ENCODE measurements at places on chromosomes 2 and 18. TPM values are rescaled to one million over a fixed set of nuclear protein-coding genes. Genes with fewer than 3 reads are reported as not detected.

GRCh38 chr2:95121407-95122196, at the start of gene MRPS5:
Gene MRPS5, minus strand, starts transcription at chr2:95121808. Its CDS starts 17 bp downstream, at chr2:95121791.
- peak; percentile 65 for DNase-seq

GRCh38 chr2:44767691-44768090, 173.8 kb upstream of the SIX3 start:
- DNase-seq, result no peak

GRCh38 chr18:39480494-39481195, 1915.0 kb upstream of the CELF4 start:
- DNase-seq, result no peak

- peak; percentile 58 for DNase-seq
These were observed 31.8 kb downstream of the ARHGAP25 start for GRCh38 chr2:68766376-68766845.

DNA sequence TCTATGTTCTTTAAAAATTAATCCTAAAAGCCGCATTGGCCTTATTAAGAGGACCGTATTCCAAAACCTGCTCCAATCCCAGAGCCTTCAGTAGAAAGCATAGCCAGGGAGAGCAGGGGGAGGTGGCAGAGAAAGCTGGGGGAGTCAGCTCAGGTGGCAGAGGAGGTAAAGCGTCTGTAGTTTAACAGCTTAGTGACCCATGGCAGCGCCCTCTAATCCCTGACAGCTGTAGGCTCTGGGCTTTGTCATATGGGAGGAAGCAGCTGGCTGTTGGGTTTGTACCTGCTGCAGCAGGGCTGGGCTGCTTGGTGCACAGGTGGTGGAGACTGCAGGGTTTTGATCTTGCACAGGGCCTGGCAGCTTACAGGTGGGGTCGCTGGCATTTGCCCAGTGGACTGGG, 50.6 kb downstream of the THNSL2 start:
- DNase-seq, result no peak

DNA sequence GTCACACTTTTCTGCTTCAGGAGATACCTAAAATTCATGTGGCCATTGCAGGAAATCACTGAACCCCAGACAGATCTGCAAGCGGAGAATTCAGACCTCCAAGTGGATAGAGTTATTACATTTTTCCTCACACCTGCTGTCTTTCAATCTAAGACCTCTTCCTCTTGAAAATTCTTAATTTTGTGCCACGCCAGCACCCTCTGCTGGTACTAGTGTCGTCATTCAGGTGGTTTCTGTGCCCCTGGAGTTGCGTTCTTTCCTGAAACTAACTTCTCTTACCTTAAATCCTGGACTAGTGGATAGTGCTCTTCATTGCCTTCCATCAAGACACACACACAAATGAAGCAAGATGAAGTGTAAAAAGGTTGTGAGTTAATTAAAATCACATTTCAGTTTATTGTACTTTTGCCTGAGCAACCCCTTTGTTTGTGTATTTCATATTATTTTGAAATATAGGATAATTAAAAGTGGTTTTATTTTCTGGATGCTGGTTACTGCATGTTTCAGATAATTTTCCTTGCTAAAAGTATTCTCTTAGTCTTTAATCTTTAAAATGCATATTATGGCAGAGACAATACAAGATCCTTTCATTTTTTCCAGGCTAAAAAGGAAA, 1.6 kb upstream of the DNER start:
- no peak for DNase-seq

DNA sequence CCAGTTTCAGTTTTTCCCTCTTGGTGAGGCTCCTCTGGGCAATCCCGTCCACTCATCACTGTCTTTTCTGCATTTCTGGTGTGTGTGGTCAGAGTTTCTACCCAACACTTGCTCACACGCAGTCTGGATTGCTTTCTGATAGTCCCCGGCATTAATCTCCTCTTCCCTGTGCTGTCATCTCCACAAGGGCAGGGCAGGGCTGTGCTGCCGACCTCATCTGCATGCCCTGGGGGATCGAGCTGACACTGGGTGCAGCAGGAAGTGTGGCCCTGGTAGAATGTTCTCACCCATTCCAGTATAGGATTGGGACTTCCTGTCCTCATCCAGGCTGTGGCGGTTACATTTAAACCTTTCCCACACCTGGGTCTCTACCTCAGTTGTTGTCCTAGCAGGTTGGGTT, 80.0 kb upstream of the FAM136A start:
- peak; percentile 59 for DNase-seq

DNA sequence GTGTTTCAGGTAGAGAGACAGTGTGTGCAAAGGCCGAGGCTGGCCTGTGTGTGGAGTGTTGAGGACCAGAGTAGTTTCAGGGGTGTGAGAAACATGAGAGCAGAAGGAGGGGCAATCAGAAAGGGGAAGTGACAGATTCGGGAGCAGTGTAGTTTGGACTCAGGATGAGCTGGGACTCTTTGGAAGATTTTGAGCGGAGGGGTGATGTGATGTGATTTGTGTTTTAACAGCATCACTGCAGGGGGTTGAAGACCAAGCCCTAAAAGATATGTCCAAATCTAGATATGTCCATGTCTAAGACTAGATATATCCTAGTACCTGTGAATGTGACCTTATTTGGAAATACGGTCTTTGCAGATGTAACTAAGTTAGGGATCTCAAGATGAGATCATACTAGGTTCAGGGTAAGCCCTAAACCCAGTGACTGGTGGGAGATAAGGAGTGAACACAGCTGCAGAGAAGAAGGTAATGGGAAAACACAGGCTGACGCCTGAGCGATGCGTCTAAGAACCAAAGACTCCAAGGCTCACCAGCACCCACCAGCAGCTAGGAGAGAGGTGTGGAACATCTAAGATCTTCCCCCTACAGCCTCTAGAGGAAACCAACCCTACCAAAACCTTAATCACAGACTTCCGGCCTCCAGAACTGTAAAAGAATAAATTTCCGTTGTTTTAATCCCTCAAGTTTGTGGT, 38.5 kb upstream of the MYO3B start:
- DNase-seq, result no peak

DNA sequence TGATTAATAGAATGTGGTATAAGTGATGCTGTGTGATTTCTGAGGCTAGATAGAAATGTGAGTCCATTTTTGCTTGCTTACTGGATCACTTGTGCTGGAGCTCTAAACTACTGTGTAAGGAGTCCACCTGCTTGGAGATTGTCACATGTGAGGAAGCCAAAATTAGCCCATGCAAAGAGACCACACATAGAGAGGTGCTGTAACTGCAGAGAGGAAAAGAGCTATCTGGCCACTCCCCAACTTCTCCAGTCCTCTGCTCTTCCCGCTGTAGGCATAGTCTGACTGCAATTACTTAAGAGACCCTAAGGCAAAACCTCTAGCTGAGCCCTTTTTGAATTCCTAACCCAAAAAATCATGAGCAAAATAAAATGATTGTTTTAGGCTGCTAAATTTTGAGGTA, 120.6 kb upstream of the FBXO11 start:
- no peak for DNase-seq

GRCh38 chr2:144472911-144473310, 47.0 kb downstream of the ZEB2 start:
- DNase-seq, result no peak

DNA sequence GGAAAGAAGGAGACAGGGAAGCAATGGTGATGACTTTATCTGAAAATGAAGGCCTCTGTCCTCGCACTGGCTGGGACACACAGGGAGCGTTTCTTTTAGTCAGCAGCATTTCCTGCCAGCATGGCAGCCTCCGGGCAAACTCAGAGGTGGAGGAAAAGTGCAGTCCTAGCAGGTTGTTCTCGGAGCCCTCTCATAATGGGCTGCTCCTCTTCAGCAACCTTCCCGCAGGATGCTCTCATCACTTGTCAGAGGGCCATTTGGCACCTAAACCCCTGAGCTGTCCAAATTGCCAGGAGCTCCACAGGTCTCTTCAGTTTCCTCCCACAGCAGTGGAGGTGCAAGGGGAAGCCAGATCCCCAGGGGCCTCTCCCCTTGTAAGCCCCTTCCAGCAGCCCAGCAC, 6.2 kb downstream of the STK39 start:
- DNase-seq, result no peak

DNA sequence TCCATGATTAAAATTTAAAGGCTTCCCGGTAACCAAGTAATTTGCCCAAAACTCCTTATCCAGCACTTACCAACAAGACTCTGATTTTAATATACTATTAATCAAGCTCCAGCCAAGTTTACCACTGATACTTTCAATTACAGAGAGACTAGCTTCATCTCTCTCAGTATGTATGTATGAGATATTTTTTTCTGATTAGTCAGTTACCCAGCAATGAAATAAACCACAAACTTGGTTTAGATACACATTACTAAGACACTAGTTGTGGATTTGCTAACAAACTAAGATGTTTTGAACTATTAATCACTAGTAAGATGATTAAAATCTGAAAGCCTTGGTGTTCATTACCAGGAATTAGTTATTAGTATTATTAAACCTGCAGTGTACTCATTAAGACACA, 1272.2 kb upstream of the ACVR2A start:
- peak; percentile 47 for DNase-seq

DNA sequence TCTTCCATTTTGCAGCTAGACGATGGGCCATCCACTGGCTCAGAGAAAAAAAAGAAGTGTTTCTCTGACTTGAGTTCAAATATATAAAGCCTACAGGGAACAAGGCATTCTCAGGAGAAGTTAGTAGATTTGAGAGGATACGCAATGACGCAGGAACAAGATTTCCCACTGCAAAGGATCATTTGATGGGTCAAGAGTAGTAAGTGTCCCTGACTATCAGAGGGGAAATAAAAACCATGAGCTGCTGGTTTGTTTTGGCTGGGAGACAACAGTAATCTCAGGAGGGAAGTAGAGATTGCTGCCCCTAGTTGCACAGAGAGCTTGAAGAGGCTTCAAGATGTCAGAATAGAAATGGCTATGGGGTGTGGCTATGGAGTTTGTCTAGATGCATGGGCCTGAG, 22.3 kb upstream of the MYO1B start:
- no peak for DNase-seq

GRCh38 chr2:79982445-79982844, 322.1 kb downstream of the LRRTM1 start:
- DNase-seq, result no peak

DNA sequence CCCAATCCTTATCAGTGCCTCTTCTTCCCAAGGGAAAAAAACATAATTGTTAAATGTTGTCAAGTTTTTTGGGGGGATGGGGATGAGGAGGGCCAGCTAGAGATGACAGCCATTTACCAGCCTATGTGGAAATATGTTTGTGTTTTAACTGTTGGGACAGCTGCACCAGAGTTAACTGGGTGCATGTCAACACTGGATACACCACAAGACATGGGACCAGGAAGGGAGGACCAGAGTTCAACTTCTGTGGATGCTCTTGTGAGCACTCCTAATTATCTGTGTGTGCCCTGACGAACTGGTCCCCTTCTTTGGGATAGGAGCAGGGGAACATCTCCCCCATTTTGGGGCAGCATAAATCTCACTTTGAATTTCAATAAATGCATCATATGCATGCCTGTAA, 66.1 kb upstream of the FZD5 start:
- DNase-seq, result no peak

- no peak for DNase-seq
These were observed 57.1 kb upstream of the GPR45 start for GRCh38 chr2:105184420-105184819.

- no peak for DNase-seq
These were observed 2.8 kb downstream of the DIPK1C start for GRCh38 chr18:74454279-74454751.

DNA sequence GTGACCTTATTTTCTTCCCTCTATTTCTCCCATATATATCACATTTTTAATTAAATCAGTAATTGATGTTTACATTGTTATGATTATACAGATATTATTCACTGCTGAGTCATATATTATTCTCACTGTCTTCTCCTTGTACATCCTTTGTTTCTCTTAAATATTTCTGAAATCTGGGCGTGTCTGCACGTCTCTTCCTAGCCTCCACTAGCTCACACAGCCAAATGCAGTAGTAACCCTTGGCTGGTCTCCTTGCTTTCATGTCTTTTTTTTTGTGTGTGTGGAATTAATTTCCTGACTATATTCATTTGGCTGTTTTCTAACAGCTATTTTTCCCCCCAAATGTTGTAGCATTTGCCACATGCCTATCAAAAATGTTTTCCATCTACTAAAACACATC, 15.8 kb downstream of the CCNYL1 start:
- DNase-seq, result no peak

GRCh38 chr18:73235491-73235890, 367.7 kb upstream of the NETO1 start:
- DNase-seq, result peak; percentile 40

DNA sequence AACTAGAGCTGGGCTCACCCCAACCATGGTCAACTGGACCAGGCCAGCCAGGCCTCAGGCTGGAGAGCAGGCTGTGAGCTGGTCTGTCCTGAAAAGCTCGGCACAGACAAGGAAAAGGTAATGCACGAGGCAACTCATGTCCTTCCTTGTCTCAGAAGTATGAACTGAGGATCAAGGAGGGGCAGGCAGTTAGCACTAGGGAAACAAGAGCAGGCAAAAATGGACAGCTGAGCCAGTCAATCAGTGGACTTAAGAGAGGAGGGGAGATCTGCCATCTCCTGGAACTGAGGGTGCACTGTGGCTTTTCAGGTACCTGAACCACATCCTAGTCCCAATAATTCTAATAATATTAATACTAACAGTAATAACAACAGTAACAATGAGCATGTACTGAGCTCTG, 20.6 kb upstream of the WIPF1 start:
- no peak for DNase-seq

- peak; percentile 76 for DNase-seq
These were observed 22.9 kb downstream of the SH3BP4 start for GRCh38 chr2:234974501-234975385.

- no peak for DNase-seq
These were observed 378.6 kb downstream of the MEIS1 start for GRCh38 chr2:66813525-66813924.

DNA sequence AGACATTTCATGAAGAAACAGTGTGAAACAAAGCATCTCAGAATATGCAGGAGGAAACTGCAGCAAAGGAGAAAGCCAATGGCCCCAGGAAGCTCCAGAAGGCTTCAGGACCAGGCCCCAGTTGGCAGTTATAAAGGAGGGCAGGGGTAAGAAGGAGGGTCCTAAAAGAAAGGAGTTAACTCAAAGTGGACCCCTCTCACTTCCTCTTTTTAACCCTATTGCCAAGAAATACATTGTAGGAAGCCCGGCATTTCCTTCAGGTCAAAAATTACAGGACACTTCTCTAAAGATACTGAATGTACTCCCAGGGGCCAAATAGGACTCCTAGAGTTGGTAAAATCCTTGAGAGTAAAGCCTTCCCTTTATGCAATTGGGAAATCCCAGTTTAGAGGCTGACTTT, 77.1 kb upstream of the TGFA start:
- DNase-seq, result no peak

GRCh38 chr2:96306370-96306769, 1.0 kb upstream of the SNRNP200 start:
- DNase-seq, result no peak

- no peak for DNase-seq
These were observed 76.9 kb upstream of the PPP1CB start for GRCh38 chr2:28674713-28675068.

Gene CYBRD1
- 334 TPM for total RNA-seq

Gene ASXL3
- 0.66 TPM for total RNA-seq

Gene MYO7B
- total RNA-seq, result under 0.01 TPM

Gene OSR1
- total RNA-seq, result 17.7 TPM

Gene CFAP210
- total RNA-seq, result not detected

Gene SLC4A5
- total RNA-seq, result under 0.01 TPM

Gene POTEJ
- total RNA-seq, result not detected

Measured in fibroblast of lung (primary cell).